ENCODE measurements at places on chromosomes 7 and 10.
A peak's percentile ranks its signal among the peaks of the same experiment; 100 is the strongest.

DNA sequence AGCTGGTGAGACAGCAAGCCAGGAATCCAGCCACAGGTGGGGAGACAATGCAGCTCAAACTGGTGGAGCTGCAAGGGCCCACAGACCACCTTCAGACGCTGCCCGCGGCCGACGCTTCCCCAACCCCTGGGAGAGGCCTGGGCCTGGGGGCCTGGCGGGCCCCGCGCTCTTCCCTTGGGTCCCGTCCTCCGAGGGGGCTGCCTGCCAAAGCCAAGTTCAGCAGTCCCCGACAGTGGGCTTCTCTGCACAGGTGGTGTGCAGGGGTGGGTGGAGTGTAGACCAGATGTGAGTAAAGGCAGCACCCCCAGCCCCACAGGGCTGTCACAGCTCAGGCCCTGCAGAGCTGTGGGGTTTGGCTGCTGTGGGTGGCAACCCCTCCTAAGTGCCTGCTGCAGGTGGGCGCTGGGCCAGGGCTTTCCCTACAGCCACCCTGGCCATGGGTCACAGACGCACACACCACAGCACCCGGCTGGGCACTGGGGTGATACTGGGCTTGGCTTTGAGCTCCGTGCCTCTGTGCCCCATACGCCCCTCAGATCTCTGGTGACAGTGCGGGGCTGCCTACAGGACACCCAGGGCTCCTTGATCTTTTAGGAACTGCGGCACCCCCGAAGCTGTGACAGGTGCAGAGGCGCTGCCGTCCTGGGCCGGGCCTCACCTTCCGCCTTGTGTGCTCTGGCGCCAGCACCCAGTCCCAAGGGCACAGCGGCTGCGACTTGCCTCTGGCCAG lies 20.5 kb downstream of the BNIP3 start:
- DNase-seq = no peak

DNA sequence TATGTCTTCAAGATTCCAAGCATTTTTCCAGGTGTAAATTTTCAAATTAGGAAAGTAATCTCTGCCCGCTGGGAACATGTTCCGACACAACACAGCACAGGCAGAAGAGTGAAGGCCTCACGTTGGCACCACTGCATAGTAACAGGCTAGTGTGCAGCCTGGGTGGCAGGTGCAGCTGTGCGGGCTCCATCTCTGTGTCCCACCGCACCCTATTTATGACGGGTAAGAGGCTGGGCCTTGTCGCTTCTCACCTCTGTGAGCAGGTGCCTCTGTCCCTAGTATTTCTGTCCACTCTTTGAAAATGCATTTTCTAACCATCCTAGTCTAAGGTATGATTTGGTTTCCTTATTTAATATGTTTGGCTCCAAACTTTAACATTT lies 24.1 kb downstream of the VIPR2 start:
- no peak for DNase-seq

GRCh38 chr7:7519056-7519455 lies 16.6 kb downstream of the COL28A1 start:
- no peak for DNase-seq

DNA sequence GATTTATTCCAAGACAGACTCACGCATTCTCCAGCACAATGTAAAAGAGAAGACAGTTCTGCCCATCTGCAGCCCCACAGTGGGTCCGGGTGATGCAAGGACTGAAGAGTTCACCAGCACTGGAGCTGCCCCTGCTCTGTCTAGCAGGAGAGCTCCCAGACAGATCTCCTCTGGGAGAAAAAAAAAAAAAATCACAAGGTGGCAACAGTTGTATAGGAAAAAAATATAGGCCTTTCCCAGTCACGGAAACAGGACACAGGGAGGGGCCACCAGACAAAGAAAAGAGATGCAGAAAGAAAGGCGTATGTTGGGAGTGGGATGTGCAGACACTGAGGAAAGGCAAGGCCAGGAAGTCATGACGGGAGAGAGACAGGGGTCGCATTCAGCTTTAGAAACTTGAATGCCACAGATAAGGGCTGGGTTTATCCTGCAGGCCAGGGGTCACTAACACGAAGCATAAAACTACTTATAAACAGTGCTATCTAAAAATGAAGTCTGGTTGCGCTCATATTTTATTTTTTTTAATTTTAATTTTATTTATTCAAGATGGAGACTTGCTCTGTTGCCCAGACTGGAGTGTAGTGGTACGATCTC lies 54.1 kb downstream of the FAM171A1 start:
- DNase-seq = no peak

GRCh38 chr7:98514211-98515031 lies 102.7 kb upstream of the NPTX2 start:
- peak; percentile 51 for DNase-seq

DNA sequence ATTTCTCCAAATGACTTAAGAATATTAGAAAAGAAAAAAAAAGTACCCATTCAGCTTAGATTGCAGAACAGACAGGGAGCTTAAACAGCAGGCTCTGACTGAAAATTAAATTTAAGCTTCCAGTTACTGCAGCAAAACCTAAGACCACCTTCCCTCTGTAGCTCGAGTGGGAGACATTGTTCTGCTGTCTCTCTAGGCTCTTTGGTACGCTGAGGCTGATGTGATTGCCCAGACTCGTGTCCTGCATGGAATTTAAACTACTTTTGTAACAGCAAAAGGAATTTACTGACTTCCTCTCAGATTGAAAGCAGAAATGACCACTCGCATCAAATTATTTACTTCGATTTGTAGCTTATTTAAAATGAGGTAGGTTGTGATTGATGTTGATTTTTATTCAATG lies 124.6 kb downstream of the LRRTM3 start:
- no peak for DNase-seq

GRCh38 chr7:126535176-126535575 lies 717.6 kb downstream of the GRM8 start:
- DNase-seq = no peak
